ENCODE measurements at places on chromosomes 2 and 18.
A peak's percentile ranks its signal among the peaks of the same experiment; 100 is the strongest.

- no peak for DNase-seq
Observed at GRCh38 chr2:158921599-158922408, 46.6 kb upstream of the TANC1 start.

DNA sequence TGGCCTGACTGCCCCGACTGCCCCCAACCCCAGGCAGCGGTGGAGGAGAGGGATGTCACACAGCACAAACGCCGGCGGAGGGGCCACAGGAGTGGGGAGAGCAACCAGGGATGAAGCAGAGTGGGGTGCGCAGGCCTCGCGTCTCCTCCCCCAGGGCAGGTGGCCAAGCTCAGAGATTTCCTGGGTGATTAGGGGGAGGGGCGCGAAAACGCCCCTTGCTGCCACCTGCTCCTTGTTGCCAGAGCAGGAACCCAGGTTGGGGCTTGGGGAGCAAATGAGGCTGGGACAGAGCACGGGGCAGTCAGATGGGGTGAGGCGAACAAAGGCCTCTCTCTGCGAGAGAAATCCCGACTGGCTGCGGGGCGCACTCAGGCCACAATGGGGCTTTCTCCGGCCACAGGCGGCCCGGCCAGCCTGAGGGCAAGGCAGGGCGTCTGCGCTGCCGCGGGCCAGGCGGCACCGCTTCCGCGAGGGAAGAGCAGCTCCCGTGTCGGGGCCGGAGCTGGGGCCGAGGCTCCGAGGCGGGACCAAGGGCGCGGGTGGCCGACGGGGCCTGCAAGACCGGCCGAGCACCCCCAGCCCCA, 11.5 kb downstream of the TEX44 start:
- no peak for DNase-seq

- DNase-seq = no peak
Observed at GRCh38 chr2:101560780-101561315, 85.9 kb upstream of the RFX8 start.

GRCh38 chr2:110888411-110888810, 156.0 kb downstream of the ACOXL start:
- DNase-seq = no peak

GRCh38 chr2:85130407-85130806, 2.8 kb upstream of the TCF7L1 start:
- no peak for DNase-seq

- no peak for DNase-seq
Observed at GRCh38 chr2:188388831-188389230, 97.2 kb downstream of the GULP1 start.

GRCh38 chr2:95313296-95314131, 16.4 kb downstream of the KCNIP3 start:
- no peak for DNase-seq

GRCh38 chr2:8133913-8134472, 547.9 kb upstream of the ID2 start:
- DNase-seq = no peak

- DNase-seq = no peak
Observed at GRCh38 chr2:96188821-96189526, 19.7 kb downstream of the STARD7 start.

DNA sequence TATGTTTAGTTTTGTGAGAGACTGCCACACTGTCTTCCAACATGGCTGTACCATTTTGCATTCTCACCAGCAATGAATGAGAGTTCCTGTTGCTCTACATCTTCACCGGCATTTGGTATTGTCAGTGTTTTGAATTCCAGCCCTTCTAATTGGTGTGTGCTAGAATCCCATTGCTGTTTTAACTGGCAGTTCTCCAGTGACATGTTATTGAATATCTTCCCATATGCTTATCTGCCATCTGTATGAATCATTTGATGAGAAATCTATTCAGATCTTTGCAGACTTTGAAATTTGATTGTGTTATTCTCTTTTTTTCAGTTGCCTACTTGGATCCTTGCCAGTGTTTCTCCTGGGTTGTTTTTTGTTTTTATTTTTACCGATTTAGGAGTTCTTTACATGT, 99.0 kb downstream of the SNTG2 start:
- DNase-seq = peak; percentile 21

DNA sequence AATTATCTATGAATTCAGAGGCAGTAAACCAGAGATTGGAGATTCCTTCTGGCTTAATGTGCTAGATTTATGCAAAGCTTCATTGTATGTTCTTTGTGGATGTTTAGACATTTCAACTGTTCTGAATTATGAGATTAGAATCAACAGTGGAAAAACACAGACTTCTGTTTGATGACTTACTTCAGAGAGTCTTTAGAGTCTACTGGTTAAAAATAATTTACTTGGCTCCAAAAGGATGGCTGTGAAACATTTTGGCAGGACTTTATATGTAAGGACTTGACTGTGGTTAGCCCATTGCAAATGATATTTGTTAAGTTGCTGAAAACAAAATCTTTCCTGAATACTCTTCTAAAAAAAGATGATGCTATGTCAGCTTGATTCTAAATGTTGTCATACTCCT, 25.5 kb upstream of the LRRC30 start:
- DNase-seq = no peak

GRCh38 chr2:101801496-101801895, 104.0 kb downstream of the MAP4K4 start:
- DNase-seq = no peak

DNA sequence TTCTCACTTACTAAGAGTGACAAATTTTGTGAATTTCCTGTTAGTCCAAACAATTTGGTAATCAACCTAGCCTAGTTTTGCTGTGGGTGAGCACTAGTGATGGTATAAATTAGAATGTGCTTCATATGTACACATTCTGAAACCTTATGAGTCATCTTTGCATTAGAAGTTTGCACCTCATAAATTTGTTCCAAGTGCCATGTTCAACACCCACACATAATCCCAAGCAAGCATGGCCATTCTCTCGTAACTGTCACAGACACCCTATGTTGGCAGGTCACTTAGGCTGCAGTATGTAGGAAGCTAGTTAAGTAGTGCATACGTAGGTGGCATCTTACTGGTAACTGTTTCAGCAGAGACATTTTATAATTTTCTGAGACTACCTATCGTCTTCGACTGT, 46.9 kb downstream of the NAB1 start:
- DNase-seq = no peak

GRCh38 chr2:135657806-135658582, 83.7 kb upstream of the UBXN4 start:
- no peak for DNase-seq

GRCh38 chr2:68721482-68722101, 13.0 kb upstream of the ARHGAP25 start:
- DNase-seq = no peak

DNA sequence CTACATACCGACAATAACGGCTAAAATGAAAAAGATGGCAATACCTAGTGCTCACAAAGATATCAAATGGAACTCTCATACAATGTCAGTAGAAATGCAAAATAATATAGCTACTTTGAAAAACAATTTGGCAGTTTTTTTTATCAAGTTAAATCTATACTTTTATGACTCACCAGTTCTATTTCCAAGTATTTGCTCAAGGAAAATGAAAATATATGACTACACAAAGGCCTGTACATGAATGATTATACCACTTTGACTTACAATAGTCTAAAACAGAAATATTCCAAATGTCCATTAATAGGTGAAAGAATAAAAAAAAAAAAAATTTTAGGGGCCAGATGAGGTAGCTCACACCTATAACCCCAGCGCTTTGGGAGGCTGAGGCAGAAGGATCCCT, 219.8 kb downstream of the ZRANB3 start:
- DNase-seq = no peak

GRCh38 chr2:171081649-171082111, 79.0 kb downstream of the TLK1 start:
- no peak for DNase-seq

DNA sequence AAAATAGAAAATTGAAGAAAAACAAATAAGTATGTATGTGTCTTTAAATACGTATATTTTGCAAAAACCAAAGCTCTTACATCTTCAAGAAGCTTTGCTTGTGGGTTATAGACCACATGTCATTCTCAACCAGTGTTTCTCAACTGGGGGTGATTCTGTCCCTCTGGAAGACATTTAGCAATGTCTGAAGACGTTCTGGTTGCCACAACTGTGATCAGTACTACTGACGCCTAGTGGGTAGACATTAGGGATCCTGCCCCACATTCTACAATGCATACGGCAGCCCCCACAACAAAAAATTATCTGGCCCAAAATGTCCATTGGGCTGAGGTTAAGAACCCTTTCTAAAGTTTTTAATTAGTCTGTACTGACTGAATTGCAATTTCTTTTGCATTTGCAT, 48.4 kb downstream of the UNC50 start:
- no peak for DNase-seq

DNA sequence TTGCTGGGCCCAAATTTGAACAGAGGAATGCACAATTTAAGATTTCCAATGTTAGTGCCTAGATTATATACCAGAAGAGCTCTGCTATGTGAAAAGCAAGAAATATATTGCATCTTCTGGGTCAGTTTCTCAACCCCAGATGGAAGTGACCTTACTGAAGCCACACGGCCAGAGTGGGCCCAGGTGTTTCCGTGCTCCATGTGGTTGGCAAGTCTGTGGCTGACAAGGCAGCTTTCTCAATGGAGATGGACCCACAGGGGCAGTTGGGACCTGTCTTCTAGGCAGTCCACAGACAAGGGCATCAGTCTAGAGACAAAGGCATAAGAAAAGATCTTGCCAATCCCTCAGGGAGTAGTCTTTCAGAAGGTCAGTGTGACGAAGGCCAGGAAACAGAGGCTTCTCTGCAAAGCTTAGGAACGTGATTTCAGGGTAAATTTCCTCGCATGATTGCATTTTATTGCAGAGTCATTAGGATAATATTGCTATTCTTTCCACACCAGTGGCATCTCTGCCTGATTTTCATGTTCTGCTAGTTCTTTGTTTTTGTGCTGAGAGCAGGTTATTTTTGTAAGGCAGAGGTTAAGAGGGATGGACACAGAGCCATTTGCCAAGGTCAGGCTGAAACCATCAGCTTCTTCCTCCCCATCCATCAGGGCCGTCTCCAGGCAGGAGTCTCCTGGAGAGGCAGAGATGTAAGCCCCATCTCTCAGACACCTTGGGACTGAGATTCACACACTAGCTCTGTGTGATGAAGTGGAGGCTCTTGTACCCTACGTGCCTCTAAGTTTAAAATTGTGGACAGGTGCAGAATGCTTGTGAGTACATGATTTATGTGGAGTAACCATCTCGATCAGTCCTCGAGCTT, 202.1 kb downstream of the ANKRD30B start:
- no peak for DNase-seq

DNA sequence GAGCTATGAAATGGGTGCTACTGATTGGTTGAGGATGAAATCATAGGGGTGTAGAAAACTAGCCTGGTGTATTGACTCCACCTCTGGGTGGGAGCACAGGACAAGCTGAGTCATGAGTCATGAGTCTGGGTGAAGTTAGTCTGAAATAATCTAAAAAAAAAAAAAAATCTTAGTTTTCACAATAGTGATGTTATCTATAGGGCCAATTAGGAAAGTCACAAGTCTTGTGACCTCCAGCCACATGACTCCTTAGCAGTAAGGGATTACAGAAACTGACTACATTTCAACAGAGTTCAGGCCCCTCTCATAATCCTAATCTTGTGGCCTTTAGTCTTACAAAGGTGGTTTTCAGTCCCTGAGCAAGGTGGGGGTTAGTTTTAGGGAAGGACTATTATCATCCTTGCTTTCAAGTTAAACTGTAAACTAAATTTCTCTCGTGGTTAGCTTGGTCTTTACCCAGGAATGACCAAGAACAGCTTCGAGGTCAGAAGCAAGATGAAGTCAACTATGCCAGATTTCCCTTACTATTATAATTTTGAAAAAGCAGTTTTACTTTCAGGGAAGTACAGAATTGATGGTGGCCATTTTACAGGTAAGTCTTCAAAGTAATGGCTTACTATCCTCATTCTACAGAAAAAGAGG, 338.0 kb upstream of the GYPC start:
- DNase-seq = no peak

DNA sequence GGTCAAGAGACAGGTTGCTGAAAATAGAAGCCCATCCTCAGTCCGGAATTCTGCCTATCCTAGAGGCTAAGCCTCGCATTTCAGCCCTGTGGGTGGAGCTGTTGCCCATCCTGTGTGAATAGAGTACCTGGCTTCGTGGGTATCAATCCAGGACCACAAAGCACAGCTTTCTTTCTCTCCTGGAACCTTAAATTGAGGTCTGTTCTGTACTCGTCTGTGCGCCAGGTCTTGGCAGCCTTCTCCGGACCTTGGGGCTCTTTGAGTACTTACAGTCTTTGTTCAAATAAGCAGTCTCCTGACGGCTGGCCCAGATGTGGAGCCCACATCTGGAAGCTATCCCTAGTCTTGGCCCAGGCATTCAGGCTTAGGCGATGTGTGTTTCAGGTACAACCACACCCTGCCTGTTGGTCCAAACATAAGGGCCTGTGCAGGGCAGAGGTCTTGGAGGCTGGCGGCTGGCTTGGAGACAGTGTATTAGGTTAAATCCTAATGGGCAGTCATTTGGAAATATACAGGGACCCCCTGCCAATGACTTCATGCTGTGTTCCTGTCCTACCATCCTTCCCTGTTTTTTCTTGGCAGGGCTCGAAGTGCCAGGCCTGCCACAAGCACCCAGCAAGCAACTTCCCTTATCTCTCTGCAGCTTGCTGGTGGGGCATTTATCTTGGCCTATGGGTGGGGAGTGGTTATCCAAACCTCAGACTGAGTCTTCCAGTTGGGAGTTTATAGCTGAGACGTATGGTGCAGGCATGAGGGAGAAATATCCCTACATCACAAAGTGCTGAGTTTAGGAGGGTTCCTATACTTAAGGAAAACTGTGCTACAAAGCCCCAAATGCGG, 294.1 kb downstream of the BCL2 start:
- DNase-seq = no peak

GRCh38 chr2:219628235-219628985, 980 bp downstream of the SLC4A3 start:
- no peak for DNase-seq

DNA sequence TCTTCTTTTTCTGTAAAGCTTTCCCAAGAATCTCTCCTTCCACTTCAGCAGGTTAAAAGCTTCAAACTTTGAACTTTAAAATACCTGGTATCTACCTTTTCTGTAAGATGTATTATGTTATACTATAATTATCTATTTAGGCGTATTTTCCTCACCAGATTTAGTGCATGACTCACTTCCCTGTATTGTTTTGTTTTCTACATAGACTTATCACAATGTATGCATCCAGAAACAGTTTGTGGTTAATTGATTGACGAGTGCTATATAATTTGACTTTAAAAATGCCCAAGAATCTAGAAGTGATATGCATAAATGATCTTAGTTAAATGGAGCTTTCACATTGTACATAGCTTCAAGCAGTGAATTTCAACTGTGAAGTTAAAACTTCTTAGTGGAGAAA, 473.9 kb upstream of the CDH2 start:
- DNase-seq = no peak

GRCh38 chr2:164644036-164644700, 22.9 kb upstream of the GRB14 start:
- DNase-seq = no peak

- no peak for DNase-seq
Observed at GRCh38 chr2:223494942-223495341, 107.2 kb downstream of the SCG2 start.

DNA sequence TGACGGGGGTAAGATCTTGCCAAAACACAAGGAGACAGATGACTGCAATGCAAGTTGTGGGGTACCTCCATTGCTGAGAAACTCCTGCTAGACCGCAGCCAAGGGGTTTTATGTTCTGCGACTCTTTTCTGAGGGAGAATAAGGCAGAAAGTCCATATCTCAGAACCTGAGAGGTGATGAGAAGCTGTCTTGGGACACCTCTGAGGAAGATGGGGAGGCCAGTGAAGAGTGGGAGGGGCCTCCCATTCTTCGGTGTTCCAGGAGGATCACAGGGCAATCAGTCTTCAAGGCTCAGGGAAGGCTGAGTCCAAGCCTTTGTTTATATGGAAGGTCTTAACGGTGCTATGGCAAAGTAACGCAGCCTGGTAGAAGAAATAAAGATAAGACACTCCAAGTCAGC, 18.0 kb downstream of the CYP27A1 start:
- DNase-seq = no peak

Measured in SJSA1 (cell line).